ENCODE measurements at places on chromosomes 12 and 14.

DNA sequence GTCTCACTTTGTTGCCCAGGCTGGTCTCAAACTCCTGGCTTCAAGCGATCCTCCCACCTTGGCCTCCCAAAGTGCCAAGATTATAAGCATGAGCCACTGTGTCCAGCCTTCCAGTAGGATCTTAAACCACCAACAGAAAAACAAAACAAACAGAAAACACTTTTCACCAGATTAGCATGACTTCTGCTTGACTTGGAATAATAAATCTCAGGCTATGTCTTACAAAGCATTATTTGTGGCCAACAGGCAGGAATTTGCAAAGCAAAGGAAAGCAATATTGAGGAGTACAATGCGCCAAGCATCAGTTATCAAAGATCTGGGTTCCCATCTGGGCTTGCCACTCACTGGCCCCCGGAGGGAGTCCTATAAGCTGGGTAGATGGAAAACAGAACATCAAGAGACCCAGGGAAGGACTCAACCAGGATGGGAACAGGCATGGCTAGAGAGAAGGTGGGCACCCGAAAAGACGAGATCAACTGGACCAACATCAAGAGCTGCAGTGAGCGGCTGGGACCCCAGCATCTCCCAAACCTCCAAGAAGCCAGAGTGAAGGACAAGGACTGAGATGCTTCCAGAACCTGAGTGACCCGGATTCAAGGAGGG lies 101.2 kb downstream of the TMEM30B start:
- no peak for DNase-seq

- no peak for DNase-seq
These were observed 78.8 kb downstream of the RPS6KA5 start for GRCh38 chr14:90981636-90982035.

DNA sequence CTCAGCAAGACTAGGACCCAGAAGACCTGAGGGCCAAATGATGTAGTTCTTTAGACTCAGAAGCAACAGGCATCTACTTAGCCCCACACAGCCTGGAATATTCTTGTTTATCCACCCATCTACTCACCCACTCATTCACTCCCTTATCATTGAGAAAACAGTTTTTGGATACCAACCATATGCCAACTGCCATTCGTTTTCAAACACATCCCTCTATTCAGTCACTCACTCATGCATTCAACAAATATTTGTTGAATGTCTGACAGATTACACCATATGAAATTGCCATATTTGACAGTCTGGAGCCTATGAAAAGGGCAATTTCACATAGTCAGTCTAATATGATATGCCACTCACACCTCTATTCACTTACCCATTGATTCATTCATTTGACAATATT lies 103.2 kb downstream of the NT5DC3 start:
- DNase-seq = no peak

- no peak for DNase-seq
These were observed 63.9 kb downstream of the DCAF5 start for GRCh38 chr14:69089046-69089445.

- DNase-seq = no peak
These were observed 35.2 kb downstream of the GPR65 start for GRCh38 chr14:88040146-88040545.

- DNase-seq = no peak
These were observed 1.4 kb downstream of the BCL11B start for GRCh38 chr14:99270458-99271220.

GRCh38 chr12:45231515-45232145 lies 15.7 kb downstream of the ANO6 start:
- no peak for DNase-seq

DNA sequence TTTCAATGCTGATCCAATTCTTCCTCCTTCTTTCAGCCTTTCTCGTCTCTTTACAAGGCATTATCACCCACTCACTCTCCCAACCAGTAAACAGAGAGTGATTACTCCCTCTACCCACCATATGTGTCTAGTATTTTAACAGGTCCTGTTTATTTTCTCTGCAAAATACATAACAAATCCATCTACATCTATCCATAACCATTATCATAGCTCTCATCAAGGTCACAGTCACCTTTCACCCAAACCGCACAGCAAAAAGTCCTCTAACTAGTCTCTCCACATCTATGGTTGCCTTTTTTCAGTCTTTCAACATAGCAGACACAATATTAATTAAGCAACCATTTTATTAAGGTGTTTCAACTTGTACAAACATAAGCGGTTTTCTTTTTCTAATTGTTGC lies 21.9 kb upstream of the RERG start:
- no peak for DNase-seq

DNA sequence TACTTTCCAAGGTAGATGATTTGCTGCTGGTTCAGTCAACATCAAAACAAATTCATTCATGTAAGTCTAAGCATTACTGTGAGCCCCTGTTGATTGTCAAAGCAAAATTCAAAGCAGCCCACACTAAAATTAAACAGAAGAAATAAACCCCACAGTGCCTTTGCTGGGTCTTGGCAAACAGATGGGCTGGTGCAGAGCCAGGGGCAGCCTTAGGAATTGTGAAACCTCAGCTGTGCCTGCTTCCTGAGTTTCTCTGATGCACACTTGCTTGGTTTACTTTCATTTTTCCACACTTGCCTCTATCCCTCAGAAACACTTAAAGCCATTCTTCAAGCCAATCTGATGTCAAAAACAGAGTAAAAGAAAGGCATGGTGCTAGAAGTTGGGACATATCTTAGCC lies 6.6 kb upstream of the PLEKHG7 start:
- no peak for DNase-seq

DNA sequence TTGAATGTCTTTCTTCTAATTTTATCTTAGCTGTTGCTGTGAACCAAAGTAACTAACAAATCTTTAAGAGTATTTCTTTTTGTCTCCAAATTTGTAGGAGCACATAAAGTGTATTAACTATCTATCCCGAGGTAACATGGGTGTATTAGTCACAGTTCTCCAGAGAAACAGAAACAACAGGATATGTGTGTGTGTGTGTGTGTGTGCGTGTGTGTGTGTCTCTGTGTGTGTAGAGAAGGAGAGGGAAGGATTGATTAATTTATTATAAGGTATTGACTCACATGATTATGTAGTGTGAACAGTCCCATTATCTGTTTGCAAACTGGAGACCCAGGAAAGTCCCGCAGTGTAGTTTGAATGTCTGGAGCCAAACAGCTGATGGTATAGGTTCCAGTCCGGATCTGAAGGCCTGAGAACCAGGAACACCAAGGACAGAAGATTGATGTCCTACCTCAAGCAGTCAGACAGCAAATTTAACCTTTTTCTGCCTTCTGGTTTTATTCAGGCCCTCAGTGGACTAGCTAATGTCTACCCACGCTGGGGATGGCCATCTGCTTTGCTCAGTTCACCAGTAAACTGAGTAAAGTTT lies 14.4 kb downstream of the G2E3 start:
- DNase-seq = no peak

DNA sequence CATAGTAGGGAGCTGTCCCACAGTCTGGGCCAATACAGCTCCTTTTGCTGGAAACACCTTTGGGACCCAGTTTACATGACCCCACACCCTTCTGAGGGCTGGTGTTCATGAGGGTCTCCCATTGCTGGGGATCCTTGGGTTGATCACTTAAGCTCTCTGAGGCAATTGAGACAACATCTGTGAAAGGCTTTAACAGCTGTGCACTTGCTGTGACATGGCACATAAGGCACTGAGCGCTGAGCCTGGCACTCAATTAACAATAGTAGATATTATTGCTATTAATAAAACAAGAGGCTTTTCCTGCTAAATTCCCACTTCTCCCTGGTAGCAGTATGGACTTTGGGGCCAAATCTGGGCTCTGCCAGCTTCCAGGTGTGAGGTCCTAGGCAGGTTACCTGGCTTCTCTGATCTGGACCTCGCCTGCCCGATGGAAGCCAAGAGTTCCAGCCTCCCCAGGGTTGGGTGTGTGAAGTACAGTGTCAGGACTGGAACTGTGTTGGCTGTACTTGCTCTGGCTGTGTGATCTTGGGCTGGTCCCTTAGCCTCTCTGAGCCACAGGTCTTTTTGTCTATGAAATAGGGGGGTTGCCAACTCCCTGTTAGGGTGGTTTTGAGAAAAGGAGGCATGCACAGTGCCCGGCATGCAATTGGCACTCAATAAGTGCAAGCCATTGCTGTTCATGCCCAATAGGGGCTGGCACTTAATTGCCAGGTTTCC lies 3.1 kb downstream of the SH2B3 start:
- DNase-seq = no peak

DNA sequence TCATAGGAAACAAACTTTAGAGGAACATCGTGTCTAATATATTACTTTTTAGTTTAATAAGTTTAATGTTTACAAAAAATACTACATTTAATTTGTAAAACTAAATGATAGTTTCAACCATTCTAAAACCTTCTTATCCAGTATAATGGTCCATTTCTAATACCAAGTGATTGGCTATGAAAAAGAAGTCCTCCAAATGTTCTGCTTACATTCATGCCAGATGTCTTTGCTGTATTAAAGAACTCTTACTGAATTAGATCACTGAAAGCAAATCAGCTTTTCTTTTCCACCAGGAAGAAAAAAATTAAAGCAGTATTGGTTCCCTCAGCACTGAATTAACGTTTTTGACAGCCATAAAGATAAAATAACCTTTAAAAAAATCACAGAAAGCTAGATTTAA lies 3.7 kb downstream of the NOVA1 start:
- DNase-seq = no peak

DNA sequence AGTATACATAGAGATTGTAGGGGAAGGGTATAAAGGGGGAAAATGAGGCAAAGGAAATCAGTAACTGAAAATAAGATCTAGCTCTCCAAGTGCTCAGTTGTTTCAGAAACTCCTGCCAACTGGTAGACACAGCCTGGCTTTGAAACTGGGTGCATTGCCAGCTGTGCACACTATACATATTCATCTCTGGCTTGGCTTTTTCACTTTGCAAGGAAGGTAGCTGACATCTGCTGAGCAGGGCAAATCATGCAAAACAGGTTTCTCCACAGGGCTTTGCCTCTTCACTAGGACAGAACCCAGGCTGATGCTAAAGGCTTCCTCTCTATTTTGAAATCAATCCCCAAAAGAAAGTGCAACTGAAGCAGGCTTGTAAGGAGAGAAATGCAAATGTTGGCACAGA lies 101.5 kb downstream of the HELB start:
- DNase-seq = no peak

DNA sequence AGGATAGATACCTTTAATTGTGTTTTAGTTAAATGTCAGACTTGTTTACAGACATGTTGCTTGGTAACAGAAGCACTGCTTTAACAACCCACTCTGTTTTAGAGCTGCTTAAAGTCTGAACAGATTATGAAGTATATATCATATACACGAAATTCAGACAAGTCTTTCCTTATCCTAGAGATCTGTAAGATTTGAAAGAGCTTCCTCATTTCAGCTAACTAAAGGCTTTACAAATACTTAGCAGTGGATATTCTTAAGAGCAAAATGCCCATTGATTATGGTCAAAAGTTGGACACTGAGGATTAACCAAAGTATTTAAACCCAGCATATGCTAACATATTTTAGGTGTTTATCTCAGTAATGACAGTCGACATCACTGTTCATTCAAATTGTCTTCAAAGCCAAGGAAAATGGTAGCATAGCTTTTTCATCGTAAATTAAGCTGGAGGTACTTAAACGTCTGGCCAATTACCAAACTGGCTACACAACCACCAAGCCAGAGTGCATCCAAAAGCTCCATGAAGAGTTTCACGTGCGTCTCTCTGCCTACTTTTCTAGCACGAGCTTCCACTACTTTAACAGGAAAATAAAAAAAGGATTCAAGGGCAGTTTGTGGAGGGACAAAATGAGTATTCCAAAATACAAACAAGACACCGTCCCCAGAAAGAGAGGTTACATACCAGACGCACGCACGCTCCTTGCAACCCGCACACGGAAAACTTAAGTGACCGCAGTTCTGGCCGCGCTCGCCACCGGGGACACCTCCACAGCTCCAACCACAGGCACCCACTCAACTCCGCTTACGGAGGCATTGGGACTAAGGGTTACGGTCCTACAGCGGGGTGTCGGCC lies 565 bp downstream of the CEP83 start:
- DNase-seq = no peak

DNA sequence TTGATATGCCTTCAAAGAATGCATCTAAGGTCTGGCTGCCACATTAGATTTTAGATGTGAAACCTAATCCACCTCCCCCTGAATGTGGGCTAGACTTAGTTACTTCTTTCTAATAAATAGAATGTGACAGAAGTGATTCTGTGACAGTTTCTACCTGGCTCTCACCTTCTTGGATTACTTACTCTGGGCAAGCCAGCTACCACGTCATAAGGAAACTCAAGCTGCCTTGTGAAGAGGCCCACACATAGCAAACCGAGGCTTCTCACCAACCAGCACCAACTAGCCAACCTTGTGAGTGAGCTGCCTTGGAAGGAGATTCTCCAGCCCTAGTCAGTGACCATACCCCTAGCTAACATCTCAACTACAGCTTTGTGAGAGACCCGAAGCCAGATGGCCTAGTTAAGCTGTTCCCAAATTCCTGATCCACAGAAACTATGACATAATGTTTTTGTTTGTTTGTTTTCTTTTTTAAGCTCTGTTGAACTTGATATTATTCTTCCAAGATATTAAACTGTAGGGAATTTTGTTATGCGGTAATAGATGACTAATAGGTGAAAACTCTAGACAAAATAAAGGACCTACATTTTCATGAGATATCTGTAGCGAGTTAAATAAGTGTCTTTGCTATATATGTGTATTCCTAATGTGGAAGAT lies 6.2 kb downstream of the GPR19 start:
- no peak for DNase-seq

GRCh38 chr12:85348779-85349178 lies 68.8 kb downstream of the ALX1 start:
- no peak for DNase-seq

- no peak for DNase-seq
These were observed 201.4 kb upstream of the EEA1 start for GRCh38 chr12:93130366-93131054.

DNA sequence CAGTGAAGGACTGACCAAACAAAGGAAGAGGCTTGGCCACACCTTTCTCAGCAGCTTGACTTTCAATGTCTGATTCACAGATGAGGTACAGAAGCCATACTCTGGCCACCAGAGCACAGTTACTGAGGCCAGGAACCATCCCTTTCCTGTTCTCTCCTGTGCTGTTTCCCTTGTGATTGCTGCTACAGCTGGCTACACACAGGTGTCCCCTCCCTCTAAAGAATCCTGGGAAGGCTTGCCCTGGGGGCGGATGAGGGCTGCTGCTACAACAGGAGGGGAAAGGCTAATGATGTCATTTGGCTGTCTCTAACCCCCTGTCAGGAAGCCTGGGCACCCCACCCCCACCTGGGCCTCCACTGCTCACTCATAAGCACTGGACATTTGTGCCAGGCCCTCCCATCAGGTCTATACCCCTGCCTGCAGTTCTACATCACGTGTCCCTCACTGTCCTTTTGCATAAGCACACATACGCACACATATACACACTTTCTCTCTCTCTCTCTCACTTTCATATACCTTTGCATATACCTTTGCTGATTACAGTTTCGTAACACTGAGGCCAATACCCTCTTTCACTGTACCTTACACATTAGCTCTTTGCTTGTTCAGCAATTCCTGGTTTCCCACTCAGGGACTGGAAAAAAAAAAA lies 41.4 kb downstream of the PRPF40B start:
- no peak for DNase-seq

DNA sequence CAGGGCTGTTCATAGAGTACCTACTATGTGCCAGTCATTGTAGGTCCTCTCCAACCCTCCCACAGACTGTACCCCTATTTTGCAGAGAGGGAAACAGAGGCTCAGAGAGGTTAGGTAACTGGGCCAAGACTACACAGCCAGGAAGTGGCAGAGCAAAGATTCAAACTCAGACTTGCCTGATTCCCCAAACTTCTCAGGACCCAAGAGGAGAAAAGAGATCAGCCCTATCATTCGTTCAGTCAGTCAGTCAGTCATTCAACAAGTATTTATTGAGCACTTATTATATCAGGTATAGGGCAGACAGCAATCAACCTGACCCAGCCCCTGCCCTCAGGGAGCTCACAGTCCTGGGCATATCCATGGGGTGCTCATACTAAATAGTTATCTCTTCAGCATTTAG lies 39.6 kb upstream of the CORO1C start:
- DNase-seq = no peak

All from stimulated activated CD4-positive, alpha-beta T cell treated with anti-CD3 and anti-CD28 coated beads, Interleukin-4, amount 100 ng/mL, for 48 hours (primary cell).